T-helper 9 cell (primary cell): ENCODE measurements at places on chromosomes 2 and 18.

GRCh38 chr18:55753643-55754263 is 165.8 kb upstream of the TCF4 start:
- DNase-seq, result no peak

GRCh38 chr2:134320930-134321329 is 67.1 kb downstream of the MGAT5 start:
- DNase-seq, result peak; percentile 25

DNA sequence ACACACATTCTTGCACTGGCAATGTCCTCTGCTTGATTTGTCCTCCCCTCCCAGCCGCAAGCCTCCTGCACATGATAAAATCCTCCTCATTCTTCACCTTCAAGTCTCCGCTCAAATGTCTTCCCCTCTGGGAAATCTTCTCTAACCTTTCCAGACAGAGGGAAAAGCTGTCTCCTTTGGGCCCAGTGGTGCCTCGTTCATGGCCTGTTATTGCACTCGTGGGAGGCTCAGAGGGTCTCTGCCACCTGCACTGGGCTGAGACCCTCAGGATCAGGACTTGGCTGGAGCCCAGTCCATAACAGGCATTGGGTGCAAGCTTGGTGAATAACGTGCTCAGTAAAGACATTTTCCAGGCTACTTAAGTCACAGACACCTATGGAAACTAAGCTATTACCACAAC is 68.6 kb downstream of the PTGR3 start:
- no peak for DNase-seq

DNA sequence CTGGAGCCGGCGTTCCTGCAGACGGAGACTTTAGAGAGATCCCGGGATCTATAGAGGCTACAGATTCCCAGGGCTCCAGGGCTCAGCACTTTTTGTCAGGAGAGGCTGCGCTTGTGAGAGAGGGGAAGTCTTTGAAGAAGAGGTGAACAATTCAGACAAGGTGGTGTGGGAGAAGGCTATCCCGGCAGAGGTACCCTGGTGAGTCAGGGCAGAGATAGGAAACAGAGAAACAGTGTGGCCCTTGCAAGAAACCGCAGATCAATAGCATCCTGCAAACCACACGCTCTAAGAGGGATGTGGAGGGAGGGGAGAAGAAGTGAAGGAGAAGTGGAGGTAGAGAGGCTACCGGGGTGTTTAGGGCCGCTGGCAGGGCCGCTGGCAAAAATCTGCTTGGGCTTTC is 160.5 kb upstream of the APCDD1 start:
- DNase-seq, result no peak

GRCh38 chr2:8306530-8307351 is 375.1 kb upstream of the ID2 start:
- no peak for DNase-seq

GRCh38 chr2:57821088-57821487 is 225.5 kb upstream of the VRK2 start:
- no peak for DNase-seq

GRCh38 chr2:134148172-134148571 is 105.7 kb upstream of the MGAT5 start:
- no peak for DNase-seq

GRCh38 chr2:28680657-28681056 is 71.0 kb upstream of the PPP1CB start:
- DNase-seq, result no peak

GRCh38 chr2:240530181-240530580 is 27.6 kb downstream of the ANKMY1 start:
- no peak for DNase-seq

DNA sequence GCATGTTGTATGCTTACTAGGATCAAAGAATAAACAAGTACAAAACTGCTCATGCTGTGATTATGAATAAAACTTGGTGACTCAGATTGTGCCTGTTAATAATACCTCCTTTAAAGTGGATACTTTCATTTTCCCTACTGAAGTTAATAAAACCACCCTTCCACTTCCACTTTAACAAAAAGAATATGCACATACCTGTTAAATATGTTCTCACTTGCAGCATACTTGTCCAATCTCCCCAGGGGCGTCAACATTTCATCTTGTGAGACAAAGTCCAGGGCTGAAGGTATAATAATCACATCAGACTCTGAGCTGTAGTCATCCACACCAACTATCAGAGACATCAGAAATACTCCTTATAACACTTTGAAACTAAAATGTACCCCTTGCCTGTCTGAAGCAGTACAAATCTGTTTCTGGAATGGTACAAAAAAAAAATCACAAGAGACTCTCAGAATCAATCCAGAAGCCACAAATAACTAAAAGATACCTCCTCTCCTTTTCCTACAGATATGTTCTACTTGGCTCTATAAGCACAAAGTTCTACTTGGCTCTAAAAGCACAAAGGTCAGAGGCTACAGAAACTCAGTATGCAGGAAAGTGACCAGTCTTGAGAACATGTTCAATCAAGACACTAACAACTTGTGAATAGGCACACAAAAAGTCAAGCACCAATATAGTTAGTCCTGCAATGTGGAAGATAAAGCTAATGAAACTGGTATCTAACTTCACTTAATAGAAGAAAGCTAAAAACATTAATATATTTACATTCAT is 19.3 kb downstream of the PPP4R1 start:
- no peak for DNase-seq

GRCh38 chr2:241748468-241749256 is 14.2 kb downstream of the D2HGDH start:
- no peak for DNase-seq

DNA sequence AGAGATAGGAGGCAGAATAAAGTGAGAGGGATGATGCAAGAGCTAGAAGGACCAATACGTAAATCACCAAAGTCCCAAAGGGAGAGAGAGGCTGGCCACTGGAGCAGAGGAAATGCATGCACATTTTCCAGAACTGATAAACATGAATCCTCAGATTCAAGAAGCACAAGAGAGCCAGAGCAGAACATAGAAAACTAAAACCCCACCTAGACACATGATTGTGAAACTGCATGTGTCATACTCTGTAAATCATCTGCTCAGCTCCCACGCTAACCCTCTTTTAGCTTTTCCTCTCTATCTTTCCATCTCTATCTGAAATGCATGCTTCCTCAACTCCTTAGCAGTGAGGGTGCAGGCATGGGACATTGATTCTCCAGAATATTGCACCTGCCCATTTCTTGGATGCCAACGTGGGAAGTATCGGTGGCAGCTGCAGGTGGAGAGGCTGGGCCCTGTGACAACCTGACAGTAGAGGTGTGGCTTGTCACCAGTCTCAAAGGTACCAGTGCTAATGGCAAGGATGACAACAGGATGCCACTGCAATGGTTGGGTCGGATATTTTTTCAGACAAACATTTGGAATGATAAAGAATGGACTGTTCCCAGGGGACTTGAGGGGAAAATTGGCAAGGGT is 89.3 kb upstream of the OTOS start:
- no peak for DNase-seq

DNA sequence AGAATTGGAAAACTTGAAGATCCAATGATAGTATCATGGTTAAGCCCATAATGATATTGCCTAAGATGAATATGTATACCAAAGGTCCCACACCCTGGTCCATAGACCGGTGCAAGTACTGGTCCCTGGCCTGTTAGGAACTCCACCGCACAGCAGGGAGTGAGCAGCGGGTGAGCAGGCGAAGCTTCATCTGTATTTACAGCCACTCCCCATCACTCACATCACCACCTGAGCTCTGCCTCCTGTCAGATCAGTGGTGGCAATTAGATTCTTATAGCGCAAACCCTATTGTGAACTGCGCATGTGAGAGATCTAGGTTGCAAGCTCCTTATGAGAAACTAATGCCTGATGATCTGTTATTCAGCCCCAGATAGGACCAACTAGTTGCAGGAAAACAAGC is 402.4 kb downstream of the EPHA4 start:
- DNase-seq, result no peak

DNA sequence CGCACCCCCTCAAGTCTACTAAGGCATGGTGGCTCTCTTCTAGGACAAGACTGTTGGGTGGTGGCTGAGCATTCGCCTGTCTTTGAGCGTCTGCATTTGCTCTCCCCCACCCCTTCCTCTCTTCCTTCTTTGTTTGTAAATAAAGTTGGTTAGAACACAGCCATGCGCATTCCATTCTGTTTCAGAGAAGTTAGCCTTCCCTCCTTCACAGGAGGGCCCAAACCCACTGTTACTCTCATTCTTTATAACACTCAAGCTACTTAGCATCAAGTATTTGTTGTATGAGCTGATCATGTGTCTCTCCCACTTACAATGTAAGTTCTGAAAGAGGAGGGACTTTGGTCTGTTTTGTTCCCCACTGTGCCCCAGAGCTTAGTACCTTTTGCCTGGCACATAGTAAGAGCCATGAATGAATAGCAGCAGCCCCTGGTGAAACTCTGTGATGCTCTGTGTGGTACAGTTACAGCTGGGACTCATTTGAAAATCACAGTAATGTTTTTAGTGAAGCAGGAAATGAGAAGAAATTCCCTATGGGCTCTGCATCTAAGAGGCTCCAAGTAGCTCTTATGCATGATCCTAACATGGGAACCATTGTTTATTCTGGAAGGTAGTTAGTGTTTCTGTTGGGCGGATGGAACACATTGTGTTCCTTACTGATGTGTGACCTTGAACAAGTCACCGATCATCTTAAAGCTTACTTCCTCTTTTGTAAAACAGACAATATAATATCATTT is 7.7 kb downstream of the MGAT5 start:
- no peak for DNase-seq

DNA sequence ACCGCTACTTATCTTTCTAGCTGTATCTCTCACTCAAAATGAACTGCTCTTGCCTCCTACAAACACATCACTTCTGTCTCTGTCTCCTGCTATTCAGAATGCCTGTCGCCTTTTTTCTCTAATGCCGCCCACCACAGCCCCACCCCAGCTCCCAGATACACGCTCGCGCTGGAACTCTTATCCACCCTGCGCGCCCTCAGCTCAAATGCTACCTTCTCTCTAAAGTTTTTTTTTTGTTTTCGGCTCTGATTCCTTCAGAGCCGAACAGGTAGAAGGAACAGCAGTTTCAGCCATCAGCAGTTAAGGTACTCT is 3.9 kb upstream of the SOS1 start:
- DNase-seq, result no peak

GRCh38 chr2:51960841-51961335 is 929.0 kb upstream of the NRXN1 start:
- no peak for DNase-seq

DNA sequence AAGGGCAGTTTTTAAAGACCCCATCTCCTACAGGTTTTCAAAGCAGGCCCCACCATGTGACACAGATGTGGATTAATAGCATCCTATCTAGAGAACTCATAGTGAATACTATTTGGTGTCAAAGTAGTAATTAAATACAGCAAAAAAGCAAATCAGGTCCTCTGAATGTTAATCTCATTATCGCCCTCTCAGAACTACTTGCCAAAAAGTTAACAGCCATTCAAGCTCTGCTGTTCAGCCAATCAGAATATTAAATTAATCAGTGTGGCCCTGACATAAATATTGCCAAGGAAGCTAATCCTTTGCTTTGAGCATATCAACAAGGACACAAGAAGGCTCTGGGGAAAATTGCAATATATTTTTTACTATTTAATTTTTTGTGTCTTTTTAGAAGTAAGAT is 428.9 kb upstream of the SOX11 start:
- DNase-seq, result no peak

- DNase-seq, result no peak
Observed at GRCh38 chr2:25381502-25381901, 39.8 kb upstream of the DNMT3A start.

DNA sequence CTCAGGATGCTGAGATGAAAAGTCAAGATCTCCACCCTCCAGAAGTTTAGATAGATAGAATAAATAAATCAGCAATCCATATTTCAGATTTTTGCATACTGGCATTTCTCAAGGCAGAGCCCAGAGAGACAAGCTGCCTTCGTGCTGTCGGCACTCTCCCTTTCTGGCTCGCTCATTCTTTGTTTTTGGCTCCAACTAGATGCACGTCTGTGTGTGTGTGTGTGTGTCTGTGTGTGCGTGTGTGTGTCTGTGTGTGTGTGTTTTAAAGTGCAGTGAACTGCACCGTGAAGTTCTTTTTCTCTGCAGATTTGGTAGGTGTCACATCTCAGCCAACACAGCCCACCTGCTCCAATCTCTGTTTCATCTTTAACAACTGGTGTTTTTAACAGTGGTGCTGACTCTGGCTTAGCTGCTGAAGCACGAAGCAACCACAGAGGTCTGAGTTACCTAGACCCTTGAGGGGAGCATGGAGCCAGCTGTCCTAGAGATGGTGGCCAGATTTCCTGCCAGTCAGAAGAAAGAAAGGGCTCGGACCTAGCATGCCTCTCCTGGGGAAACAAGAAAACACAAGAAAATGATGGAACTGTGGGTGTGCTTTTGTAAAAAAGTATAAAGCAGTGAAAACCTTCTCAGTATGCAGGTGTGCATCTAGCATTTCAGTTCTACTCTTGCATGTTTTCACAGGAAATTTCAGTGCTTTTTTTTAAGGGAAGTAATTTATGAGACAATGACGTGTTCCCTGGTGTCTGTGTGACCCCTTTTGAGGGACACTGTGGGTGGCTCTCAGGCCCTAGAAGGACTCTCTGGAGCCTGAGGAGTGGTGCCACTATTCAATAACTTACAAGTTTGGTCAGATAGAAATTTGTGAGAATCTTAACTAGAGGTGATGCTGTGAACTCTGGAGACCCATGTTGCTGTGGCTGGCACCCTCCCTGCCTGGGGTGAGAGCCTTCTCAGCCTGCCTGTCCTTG is 364.3 kb downstream of the RNF144A start:
- DNase-seq, result no peak

GRCh38 chr2:3099860-3100234 is 277.8 kb downstream of the EIPR1 start:
- DNase-seq, result no peak

GRCh38 chr2:60337142-60337497 is 216.3 kb downstream of the BCL11A start:
- DNase-seq, result no peak

- DNase-seq, result no peak
Observed at GRCh38 chr2:19542796-19543662, 184.6 kb upstream of the OSR1 start.

GRCh38 chr18:49993299-49993698 is 180.0 kb upstream of the ACAA2 start:
- no peak for DNase-seq

GRCh38 chr2:86087936-86088850 is 17.5 kb downstream of the POLR1A start:
- no peak for DNase-seq

GRCh38 chr2:32386739-32387138 is 29.9 kb downstream of the BIRC6 start:
- DNase-seq, result no peak

- no peak for DNase-seq
Observed at GRCh38 chr2:52084759-52085158, 1052.8 kb upstream of the NRXN1 start.
